GM06990 (cell line): ENCODE measurements at places on chromosomes 3 and 15.

- no peak for DNase-seq
Measured at GRCh38 chr15:39409876-39410530, 170.9 kb upstream of the THBS1 start.

- no peak for DNase-seq
Measured at GRCh38 chr3:16264174-16264707, 502 bp downstream of the DPH3 start.

- DNase-seq = no peak
Measured at GRCh38 chr3:141246224-141246957, 14.8 kb downstream of the PXYLP1 start.

DNA sequence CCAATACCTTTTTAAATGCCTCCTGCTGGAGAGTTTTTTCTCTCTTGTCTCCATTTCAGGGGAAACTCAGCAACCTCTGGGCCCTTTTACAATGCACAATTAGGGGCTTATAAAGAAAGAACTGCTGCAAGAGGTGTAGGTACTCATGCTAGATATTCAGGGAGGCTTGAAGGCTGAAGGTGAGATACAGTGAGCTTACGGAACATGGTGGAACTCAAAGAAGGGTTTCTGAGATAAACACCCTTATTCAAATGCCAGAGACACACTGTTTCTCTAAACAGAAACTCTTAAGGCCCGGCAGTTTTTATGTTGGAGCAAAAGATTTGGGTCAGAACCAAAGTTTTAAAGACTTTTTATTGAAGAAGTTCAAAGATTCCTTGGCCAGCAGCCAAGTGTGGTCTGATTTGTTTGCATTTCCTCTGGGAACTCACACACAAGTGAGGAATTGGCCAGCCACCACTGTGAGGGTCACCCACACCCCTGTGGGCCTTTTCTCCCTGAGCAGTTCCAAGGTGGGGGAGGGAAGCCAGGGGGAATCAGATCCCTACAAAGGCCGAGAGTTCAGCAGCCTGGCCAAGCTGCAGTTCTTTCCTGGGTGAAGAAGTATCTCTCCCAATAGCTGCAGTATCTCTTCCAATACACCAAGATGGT, 47.8 kb downstream of the TNFAIP8L3 start:
- DNase-seq = no peak

DNA sequence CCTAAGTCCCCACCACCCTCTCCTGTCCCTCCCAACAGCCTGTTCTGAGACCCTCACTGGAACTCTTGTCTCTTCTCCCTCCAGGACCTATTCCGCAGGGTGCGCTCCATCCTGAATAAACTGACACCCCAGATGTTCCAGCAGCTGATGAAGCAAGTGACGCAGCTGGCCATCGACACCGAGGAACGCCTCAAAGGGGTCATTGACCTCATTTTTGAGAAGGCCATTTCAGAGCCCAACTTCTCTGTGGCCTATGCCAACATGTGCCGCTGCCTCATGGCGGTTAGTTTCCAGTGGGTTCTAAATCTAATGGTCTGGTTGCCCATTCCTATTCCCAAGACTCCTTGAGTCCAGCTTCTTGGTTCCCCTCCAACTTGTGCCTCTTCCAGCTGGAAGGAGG, 9.3 kb downstream of the EIF4G1 start:
- no peak for DNase-seq

GRCh38 chr15:40282869-40283614, at the start of gene ANKRD63:
TSS of gene ANKRD63 (minus strand) at chr15:40283064. CDS start at chr15:40282586, 478 bp downstream.
- DNase-seq = no peak

DNA sequence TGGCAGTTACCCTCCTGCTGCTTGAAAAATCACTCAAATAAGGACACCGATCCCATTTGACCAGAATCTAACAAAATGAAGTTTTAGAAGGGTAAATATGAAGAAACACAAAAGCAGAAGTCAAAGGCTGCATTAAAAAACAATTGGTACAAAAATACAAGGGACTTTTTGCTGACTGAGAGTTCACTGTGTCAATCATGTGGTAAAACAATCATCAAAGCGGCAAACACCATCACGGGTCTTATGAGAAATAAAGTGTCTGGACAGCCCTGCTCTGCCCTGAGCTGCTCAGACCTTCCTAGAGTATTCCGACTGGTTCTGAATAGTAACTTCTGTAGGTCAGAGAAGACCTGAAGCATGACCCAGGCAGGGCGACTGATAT, 137.2 kb upstream of the RAD18 start:
- no peak for DNase-seq

GRCh38 chr3:24714436-24714835, 219.8 kb upstream of the THRB start:
- no peak for DNase-seq

DNA sequence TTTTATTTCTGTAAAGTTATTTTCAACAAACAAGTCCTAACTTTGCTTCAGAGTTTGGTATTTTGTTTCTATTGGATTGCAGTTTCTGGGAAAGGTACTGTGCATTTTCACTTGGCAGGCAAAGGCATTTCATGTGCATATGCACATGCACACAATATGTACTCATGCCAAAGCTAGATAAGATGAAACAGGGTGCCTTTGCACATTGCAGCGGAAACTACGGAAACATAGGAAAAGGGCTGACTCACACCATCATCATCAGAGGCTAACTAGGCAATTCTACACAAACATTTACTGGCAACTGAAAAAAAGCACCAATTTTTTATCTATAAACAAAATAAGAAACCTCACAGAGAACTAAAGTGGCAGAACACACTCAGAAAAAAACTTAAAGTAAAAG, 550.6 kb upstream of the NECTIN3 start:
- DNase-seq = no peak

DNA sequence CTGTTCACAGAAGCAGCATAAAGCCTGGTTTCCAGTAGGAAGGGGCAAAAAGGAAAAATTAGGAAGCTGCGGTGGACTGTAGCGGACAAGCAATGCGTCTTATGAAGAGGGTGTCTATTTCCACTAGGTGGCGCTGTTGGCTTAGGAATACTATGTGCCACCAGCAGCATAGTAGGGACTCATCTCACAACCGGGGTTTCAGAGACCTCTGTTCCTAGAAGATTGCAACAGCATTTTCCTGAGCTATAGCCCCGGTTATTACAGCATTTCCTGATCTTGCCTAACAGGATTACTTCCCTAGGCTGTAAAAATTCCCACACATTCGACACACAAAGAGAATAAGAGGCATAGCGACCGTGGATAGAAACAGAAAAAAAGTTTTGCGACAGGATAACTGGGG, 683.0 kb downstream of the TBL1XR1 start:
- no peak for DNase-seq

GRCh38 chr15:101081900-101082299, 162.7 kb downstream of the LRRK1 start:
- DNase-seq = no peak

- no peak for DNase-seq
Measured at GRCh38 chr3:38689774-38690173, 40.3 kb upstream of the SCN5A start.

- DNase-seq = no peak
Measured at GRCh38 chr3:52085681-52086282, 29.4 kb upstream of the DUSP7 start.

DNA sequence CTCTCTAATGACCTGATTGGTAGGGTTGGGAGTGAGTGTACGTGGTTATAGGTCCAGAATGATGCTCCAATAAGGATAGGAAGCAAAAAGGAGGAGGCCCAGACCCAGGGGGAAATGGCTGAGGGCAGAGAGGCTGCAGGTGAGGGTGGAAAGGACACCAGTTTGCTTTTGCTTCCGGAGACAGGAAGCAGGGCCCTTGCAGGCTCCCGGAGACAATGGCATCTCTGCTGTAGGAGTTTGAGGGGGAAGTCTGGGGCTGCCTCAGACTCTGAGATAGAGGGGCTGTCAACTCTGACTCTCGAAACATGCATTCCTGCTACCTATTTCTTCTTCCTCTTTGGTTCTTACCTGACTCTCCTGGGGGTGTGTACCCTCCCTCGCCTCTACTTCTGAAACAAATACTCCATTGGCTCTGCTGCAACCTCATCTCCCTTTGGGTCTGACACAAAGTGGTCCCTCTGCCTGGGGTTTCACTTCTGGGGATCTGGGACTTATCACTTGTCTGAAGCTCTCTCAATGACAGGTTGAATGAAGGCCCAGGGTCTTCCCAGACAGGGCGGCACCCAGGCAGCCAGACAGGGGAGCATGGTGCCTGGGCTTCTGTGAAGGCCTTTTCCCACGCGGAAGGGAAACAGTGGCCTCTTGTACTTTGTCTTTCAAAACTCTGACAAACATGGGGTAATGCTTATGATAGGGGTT, 61.5 kb downstream of the CHRD start:
- DNase-seq = no peak

DNA sequence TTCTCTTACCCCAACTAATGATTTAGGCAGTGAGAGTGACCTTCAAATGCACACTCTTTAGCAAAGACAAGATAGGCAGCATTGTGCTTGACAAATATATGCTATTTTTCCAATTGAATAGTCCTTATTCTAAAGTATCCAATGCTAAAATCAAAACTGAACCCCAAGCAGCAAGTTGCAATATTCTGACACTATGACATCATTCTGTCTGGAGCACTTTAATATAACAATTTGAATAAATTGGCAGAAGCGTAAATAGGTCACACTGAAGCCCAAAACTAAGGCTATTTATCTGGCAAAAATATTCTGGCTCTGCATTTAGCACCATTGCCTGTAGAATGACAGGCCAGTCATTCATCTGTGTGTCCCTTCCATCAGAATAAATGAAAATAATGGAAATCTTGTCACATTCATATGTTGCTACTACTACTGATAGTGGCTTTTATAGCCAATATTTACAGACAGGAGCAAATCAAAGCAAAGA, 2.9 kb downstream of the CBLB start:
- no peak for DNase-seq

DNA sequence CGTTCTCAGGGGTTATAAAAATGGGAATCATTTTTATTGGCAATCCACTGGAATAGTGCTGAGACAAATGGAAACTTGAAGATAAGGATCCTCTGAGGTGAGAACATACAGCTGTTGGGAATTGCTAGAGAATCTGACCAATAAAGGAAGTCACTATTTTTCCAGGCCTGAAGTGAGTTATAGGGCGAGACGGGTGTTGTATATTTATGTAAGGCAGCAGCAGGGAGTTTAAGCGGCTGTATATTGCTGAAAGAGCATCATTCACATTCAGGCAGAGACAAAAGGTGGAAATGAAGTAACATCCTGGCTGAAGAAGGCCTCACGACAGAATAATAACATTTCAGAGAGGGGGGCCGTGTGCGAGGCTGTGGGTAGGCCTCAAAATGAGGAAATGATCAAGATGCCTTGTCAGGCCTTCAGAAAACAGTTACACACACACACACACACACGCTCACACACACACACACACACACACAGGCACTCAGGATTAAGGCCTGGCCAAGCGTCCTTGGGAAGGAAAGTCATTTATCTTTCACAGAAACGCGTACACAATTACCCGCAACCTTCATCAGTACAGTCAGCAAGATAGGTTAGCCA, 964.9 kb upstream of the NR2F2 start:
- DNase-seq = peak; percentile 20

DNA sequence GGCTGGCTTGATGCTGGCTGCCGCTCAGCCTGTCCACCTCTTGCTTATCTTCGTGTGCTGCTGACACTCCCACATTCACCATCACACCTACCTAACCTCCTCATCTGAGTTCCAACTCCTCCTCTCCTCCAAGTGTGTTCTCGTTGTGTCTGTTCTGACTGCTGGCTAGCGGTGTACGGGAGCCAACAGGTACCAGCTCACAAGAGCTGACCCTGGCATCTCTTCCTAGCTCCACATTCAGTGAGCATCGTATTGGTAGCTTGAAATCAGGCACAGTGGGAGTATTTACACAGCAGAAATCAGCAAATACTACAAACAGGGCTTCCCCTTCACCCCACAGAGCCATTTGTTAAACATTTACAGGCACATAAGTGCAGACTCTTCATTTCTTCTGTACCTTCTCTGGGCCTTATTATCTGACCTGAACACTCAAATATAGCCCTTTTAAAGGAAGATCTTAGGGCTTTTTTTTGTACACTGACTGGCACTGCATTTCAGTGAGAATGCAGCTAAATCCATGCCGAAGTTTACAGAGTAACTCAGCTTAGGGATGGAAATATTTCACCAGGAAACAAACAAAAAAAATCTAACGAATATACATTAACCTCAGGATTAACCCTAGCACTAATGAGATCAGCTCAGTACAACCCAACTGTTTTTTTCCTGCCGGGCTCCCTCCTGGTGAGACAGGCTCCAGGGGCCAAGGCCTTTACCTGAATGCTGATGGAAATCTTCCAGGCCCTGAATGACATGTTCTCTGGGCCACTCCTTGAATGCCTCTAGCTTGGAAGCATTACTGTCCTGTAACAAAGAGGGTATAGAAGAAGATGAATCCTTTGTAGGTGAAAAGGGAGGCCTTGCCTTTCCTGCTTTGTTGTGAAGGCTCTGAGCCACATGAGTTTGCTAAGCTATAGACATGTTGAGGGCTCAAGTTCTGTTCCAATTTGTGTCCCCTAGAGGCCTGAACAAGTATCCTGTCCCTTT, 150.5 kb upstream of the LPP start:
- no peak for DNase-seq

DNA sequence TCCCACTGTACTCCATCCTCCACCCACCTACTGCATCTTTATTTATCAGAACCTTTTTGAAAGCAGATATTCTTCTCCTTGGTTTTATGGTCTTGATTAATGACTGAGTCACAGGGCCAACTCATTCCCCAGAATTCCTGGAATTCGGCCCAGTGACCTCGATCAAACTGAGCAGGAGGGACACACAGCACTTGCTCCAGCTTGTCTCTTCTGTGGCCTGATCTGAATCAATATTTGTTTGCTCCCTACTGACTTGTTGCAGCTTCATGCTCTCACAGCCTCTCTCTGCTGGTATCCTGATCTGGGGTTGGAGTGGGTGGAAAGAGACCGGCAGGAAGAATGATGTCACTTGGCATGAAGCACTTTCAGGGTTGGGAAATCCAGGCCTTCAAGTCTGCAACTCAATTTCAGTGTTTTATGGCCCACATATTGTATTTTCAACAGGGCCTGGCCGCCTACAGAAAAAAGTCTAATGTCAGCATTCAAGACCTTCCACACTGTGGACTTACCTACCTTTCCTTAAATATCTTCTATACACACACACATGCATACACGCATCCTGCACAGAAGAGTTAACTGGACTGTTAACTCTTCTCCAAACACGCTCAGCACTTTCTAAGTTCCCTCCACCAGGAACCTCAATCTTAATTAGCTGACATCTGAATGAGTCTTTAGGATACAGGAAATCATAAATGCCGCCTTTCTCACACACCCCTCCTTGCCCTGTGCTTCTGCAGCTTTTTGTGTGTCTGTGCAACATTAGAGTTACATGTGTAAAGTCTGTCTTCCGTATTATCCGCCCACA, 4.6 kb downstream of the ANXA2 start:
- DNase-seq = no peak
